ENCODE measurements at places on chromosomes 7 and 10.

DNA sequence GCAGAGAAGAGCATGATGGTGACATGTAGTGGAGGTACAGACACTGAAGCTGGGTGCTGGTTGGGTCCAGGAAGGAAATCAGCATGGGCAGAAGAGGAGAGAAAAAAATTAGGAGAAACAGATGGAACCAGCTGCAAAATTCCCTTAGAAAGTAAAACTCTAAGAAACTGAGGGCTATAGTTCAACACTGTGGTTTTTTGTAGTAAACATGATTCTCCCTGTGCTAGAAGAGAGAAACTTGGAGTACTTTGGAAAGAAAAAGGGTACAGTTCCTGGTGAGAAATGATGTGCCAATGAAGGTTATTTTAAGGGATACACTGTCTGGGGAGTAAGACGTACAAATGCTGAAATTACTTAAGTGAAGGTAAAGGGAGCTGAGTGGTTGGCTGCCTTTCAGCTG, 181.5 kb upstream of the HPS1 start:
- no peak for DNase-seq

DNA sequence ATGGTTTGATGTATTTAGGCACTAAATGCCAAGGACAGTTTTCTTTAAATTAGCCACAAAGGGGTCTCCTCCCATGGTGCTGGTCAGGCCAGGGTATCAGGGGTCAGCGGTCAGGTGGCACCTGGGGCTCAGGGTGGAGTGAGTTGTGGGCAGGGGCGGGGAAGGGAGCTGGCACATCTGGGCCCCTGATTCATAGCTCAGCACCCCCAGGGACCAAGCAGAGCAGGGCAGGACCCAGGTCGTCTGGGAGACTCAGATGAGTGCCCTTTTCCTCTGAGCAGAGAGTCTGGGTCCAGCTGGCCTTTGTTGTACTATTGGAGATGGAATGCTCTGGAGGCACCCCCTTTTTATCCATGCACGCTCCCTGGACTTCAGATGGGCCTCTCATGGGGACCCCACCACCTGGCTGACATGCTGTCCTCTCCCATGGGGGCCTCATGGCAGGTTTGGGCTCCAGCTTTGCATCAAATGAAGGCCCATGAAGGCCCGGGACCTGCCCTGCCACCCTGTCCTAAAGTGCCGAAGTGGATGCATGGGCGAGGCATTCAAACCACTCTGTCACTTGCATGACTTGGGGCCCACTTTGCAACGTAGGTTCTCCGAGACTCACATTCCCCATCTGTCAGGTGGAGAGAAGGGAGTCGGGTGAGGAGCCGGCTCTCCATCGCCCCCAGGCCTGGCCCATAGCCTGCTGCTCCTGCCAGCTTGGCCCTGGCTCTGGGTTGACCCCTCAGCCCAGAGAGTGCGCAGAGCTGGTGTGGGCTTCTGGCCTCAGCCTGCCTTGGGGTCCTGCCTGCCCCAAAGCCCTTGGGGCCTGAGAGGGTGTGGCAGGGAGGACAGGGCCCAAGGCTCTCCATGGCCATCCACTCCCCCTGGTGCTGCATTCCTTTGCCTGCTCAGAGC, 66.4 kb downstream of the RAMP3 start:
- DNase-seq, result no peak

DNA sequence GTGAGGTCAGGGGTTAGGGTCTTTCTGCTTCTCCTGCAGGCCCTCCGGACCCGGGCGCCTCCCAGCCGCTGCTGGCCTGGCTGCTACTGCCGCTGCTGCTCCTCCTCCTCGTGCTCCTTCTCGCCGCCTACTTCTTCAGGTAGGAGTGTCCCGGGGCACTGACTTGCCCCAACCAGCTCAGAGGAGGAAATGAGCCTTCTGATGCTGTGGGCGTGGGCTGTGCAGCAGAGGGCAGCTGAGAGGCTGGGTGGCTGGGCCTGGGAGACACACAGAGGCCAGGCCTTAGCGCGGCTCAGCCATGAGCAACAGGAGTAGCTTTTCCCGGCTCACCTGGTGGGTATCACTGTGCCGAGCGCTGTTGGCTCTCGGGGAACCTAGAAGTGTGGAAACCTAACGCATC, 78.9 kb downstream of the MKI67 start:
- DNase-seq, result peak; percentile 72

DNA sequence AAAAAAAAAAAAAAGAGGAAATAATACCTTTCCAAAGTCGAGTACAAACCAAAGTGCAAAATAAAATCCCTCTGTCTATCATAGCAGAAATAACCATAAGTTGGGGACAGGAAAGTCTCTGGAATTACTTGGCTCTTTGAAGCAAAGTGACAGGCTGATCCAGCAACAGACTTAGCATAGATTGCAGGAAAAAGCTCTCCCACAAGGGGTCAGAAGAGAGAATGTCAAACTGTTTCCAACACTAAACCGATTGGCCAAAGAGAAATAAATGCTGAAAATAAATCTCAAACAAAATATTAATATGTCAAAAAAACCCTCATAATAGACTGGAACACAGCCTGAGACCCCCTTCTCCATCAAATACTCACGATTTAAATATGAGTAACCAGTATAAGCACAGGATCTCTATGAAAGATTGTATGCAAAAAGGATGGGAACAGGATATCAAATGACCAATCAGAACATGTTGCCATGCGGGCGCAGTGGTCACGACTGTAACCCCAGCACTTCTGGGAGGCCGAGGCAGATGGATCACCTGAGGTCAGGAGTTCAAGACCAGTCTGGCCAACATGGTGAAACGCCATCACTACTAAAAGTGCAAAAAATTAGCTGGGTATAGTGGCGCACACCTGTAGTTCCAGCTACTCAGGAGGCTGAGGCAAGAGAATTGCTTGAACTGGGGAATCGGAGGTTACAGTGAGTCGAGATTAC, 1000.7 kb upstream of the LRRN3 start:
- peak; percentile 15 for DNase-seq

DNA sequence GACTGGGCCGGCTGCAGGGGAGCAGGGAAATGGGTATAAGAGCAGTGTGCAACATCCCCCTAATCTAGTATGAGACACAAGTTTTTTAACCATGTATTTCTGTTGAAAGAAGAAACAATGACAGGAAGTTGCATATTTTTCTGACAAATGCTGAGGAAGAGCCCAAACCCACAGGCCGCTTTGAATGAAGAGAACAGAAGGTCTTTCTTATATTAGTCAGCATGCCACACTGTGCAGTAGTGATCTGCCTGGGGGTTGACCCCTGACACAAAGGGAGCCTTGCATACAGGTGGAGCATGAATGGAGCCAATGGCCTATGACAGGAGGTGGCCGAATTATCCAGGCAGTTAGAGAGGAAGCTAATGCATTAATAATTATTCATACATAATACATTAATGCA, 518.3 kb downstream of the PLXDC2 start:
- no peak for DNase-seq

DNA sequence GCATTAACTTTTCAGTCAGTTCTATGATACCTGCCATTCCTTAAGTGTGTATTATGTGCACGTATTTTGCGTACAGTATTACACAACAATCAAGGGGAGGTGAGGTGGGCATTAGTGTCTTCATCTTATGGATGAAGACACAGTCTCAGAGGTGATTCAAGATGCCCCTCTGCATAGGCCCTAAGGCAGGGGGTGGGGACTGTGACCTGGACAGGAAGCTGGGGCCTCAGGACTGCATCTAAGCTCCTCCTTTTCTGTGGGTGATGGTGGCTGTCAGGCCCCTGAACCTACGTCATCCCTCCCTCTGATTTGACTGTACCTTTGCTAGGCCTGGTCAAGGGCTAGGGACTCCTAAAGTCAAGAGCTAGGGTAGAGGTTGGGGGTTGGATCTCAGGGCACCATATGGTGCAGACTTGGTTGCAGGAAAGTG, 38.9 kb downstream of the HK1 start:
- DNase-seq, result no peak

DNA sequence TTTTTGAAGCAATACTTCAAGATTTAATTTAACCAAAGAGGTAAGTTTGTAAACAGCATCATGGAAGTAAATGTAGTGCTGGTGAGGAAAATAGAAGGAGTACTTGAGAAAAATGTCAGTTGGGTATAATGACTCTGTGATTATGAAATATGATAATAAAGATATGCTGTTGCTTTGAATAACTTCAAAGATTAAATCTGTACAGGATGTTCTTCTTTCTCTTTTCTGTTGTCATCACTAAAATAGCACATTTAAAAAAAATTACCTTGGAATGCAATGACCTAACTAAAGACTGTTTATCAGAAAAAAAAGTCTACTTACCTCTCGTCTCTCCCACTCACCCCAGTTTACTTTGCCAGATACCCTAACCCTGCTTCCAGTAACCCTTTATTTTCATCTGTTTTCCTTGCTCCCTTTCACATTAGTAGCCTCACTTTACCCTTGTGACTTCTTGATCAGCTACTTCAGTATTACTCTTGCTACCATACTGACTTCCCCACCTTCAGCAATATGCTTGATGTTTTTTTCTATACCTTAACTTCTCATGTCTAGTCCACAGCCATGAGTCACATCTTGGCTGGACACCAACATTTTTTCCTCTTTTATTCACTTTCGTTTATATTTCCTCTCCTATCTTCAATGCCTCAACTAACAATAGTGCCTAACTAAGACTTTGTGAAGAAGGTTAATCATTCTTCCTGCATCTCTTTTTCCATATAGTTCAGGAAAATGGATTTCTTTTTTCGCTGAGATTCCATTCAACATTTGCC, 29.7 kb upstream of the TAS2R16 start:
- no peak for DNase-seq

- no peak for DNase-seq
Measured at GRCh38 chr10:12050528-12050927, 7.9 kb upstream of the UPF2 start.

DNA sequence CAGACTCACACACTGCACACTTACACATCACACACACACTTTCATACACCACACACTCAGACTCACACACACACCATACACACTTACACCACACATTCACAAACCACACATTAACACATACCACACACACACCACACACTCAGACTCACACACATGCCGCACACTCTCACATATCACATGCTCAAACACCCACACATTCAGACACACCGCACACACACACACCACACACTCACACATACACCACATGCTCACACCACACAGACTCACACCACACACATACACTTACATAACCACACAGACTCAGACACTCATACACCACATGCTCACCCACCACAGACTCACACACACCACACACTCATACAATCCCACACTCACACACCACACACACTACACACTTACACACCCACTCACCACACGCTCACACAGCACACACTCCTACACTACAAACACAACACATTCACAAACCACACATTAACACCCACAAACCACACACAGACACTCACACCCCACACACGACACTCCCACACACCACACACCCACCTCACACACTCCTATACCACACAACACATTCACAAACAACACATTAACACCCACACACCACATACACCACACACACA, 125.4 kb downstream of the EVX1 start:
- no peak for DNase-seq

GRCh38 chr10:30943451-30943850, 88.2 kb downstream of the ZNF438 start:
- DNase-seq, result no peak

GRCh38 chr7:22393913-22394729, 37.2 kb upstream of the RAPGEF5 start:
- no peak for DNase-seq

DNA sequence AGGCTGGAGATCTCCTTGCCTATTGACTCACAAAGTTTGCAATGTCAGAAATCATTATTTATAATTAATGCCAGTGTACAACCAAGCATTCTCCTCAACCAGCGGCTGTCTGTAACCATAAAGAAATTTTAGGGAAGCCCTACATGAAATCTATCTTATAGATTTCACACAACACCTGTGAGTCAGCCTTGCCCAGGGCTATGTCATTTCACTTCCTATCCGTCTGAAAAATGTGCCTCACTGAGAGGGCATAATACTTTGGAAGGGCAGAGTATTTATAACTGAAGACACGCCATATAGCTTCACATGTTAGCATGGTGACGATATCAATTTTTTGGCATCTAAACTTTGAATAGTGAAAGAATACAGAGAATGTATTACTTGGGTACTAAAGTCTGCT, 296.6 kb upstream of the ETV1 start:
- DNase-seq, result no peak

DNA sequence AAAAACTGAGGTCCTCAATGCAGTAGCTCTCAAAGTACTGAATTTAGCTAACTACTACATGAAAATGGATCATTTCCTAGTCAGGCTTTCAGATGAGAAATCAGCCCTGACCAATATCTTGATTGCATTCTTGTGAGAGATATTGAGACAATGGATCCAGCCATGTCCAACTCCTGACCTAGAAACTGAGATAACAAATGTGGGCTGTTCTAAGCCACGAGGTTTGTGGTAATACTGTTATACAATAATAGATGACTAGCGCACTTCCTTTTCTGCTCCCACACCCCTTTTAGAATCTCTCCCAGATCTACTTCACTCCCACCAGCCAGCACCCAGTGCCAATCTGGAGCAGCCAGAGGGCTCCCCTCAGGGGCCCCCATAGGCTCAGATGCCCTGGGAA, 209.3 kb upstream of the KMT2E start:
- no peak for DNase-seq

GRCh38 chr10:43861966-43862751, 213.5 kb upstream of the ZNF32 start:
- DNase-seq, result no peak

DNA sequence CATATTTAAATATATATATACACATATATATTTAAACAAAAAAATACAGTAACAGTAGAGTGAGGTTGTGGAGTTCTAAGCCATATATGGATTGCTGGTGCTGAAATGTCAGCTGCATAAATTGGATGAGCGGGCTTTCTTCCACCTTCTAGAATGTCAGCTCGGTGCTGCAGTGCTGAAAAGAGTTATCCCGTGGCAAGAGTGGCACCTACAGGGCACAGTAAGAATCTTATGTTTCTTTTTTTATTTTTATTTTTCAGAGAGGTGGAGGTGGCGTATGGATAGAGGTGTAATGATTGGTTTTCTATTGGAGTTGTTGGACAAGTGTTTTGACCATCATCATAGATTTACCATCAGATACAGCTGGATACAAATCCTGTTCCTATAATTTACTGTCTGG, 86.2 kb upstream of the DYNC1I1 start:
- DNase-seq, result peak; percentile 59

DNA sequence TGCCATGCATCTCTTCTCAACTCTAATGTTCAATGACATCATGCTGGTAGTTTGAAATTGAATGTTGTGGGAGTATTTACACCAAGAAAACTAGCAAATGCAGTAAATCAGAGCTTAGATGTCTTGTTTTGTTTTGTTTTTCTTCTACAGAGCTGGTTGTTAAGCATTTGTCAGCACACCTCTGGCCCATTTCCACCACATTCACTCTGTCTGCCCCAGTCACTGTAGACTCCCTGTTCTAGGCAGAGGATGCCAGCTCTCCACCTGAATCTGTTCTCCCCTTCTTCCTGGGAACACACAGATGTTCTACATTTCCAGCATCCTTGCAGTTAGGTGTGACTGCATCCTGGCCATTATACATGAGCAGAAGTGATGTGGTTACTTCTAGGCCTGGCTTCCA, 4.1 kb upstream of the ARHGAP22 start:
- DNase-seq, result no peak

Data from neural progenitor cell (in vitro differentiated cells).